ENCODE measurements at places on chromosomes 2 and 18.

- no peak for DNase-seq
Measured at GRCh38 chr2:42793334-42794270, 1.2 kb upstream of the HAAO start.

- no peak for DNase-seq
Measured at GRCh38 chr2:23327416-23327815, 57.6 kb upstream of the KLHL29 start.

- DNase-seq = no peak
Measured at GRCh38 chr2:15667809-15668556, 76.3 kb downstream of the DDX1 start.

GRCh38 chr18:50473881-50474280, 86.0 kb upstream of the MAPK4 start:
- DNase-seq = no peak

DNA sequence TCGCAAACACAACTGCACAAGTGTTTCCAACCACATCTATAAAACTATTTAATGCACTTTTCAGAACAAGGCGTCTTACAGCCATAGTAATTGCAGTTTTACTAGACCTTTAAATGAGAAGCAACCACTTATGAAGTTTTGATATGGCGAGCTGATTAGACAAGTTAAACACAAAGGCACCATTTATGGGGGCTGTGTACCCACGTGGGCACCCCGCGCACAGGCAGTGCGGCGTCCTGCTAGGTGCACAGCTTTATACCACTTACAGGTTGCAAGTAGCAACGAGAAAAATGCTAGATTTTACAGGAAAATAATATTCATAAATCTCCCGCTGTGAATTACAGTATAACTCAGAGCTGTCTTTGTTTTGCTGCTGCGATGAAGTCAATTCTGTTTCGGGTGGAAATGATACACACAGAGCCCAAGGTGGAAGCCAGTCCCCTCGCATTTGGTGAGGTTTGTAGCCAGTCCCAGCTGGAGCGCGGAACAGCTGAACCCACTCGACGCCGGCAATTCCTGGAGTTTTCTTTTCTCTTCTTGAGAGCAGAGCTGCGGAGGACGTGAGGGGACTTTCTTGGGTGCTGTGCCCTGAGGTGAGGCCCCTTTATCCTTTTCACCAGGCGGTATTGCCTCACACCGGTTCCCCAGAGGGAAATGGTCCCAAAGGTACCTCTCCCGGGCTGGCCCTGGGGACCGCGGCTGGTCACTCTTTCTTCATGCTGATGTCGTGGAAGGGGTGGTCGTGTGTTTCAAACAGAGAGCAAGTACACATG, 76.7 kb downstream of the PTGR3 start:
- no peak for DNase-seq

GRCh38 chr2:26162963-26163362, 9.9 kb upstream of the GAREM2 start:
- DNase-seq = no peak

DNA sequence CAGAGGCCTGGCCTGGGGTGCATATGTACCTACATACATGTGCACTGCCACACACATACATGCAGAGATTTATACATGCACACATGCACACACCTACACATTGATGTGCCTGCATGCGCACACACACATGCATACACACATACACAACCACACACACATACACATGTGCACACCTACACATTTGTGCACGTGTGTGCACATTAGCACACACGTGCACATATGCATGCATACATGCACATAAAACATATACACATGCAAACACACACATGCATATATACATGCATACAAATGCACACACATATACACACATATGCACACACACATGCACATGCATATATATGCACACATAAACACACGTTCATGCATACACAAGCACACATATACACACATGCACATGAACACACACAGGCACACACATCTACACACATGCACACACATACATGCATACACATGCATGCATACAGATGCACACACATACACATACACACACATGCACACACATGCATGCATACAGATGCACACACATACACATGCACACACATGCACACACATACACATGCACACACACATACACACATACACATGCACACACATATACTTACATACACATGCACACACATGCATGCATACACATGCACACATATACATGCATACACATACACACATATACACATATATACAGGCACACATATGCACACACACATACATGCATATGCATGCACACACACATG, 23.6 kb upstream of the OTOS start:
- DNase-seq = no peak

- no peak for DNase-seq
Measured at GRCh38 chr2:193446967-193447366, 1252.2 kb upstream of the TMEFF2 start.

DNA sequence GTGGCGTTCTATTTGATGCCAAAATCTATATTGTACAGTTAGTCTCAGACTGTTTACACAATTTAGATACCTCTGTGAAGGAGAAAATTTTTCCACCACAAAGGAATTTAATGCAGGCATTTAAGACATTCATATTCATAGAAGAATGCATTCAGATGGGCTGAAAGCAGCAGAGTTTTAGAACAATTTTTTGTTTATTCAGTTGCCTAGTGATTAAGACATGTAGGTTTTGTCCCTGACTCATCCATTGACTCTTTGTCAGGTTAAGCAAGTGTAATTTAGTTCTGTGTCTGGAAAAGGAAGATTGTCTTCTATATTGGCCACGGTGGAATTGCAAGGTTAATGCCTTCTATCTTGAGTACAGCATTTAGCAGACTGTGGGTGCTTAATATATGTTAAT, 515.0 kb downstream of the PARD3B start:
- no peak for DNase-seq

DNA sequence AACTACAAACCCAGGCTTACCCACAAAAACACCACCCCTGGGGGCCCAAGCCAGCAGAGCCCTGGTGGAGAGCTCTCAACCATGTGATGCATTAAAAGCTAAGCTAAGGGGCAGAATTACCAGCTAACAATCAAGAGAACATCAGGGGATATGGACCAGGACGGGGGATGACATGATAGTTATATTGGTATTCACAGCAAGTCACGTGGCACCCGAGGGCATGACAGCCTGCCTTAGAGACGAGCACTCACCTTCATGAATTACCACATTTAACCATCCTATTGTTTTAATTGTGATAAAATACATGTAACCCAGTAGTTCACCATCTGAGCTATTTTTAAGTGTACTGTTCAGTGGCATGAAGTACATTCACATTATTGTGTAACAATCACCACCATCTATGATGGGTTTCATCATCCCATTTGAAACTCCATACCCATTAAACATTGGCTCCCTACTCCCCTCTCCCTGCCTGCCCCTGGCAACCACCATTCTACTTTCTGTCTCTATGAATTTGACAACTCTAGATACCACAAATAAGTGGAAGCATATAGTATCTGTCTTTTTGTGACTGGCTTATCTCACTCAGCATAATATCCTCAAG, 245.6 kb downstream of the ANAPC1 start:
- DNase-seq = no peak

All from stimulated activated CD4-positive, alpha-beta T cell treated with anti-CD3 and anti-CD28 coated beads, TNF-alpha, amount 100 ng/mL, for 24 hours (primary cell).